Omental fat pad (tissue), 4 donors: ENCODE measurements at places on chromosomes 16 and 17. TPM values are rescaled to one million over a fixed set of nuclear protein-coding genes. Genes with fewer than 3 reads are reported as not detected.

DNA sequence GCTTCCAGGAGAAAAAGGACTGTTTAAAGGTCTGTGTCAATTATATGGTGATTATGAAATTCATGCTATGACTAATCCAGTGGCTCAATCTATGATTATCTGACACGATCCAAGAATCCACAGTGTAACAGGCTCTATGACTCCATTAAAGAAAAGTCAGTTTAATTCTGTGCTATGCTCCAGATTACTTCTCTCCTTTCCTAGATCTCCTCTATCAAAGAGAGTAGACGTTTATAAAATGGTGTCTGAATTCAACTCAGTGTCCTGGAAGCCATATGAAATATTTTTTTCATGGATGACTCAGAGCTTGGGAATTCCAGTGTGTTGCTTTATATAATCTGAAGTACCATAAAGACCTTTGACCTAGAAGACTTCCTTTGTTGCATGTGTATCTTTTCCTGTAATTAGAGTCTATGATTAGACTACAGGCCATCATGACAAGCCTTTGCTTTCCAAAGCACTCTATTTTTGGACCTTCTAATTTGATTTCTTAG lies 27.0 kb upstream of the NF1 start:
- DNase-seq, result no peak

Gene CACNA1G
- 0.63 TPM for total RNA-seq

DNA sequence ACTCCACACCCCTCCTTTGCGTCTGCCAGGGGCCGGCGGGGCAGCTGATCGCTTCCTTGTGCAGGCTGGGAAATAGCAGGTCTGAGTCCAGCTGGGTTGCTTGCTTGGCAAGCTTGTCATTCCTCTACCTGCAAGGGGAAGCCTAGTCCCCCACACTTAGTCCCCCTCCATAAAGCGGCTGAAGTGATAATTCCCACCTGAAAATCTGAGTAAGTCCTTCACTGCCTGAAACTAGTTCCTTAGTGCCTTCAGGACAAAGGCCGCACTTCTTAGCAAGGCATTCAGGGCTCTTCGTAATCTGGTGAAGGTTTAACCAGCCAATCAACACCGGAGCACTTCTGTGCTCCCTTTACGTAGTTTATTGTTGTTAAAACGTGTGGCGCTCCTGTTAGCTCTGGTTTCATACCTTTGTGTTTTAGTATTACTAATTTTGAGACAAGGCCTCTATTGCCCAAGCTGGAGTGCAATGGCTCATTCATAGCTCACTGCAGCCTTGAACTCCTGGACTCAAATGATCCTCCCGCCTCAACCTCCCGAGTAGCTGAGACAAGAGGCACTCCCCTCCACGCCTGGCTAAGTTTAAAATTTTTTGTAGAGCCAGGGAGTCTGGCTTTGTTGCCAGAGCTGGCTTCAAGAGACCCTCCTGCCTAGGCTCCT lies 817 bp downstream of the PSKH1 start:
- no peak for DNase-seq

Gene CACNG3
- not detected for total RNA-seq

Gene C17orf100
- 0.56 TPM for total RNA-seq

Gene TELO2
- total RNA-seq, result 38.5 TPM

Gene FDXR
- total RNA-seq, result 4.9 TPM

Gene RAB37
- total RNA-seq, result 1.9 TPM

DNA sequence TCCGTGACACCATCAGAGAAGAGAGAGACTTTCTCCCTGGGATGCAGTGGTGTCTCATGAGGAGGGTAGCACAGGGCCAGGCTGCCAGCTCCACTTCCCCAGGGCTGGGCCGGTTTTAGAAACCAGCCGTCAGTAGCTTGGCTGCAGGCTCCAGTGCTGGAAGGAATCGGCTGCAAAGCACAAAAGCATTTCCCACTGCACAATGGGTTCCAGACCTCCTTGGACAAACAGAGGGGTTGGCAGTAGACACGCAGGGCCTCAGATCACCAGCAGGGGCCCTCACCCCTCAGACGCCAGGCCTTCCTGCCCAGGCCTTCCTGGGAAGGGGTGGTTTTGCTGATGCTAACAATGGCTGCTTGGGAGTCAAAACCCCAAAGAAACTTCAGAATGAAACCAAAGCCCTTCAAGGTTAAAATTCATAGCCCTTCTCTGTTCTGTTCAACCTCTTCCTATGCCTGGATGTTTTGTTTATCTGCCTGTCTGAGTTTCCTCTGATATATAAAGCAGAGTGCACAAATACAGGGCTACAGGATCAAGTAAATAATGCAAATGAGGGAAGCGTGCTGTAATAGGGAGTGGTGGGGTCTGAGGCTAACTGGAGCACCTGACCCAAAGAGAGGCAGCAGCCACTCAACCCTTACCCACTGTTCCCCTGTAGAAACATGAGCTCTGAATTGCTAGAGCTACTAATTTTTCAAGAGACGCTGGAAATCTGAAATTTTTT lies 26.2 kb downstream of the TEKT5 start:
- DNase-seq, result no peak

GRCh38 chr17:74206332-74206818 lies 2.9 kb downstream of the RPL38 start:
- DNase-seq, result no peak

DNA sequence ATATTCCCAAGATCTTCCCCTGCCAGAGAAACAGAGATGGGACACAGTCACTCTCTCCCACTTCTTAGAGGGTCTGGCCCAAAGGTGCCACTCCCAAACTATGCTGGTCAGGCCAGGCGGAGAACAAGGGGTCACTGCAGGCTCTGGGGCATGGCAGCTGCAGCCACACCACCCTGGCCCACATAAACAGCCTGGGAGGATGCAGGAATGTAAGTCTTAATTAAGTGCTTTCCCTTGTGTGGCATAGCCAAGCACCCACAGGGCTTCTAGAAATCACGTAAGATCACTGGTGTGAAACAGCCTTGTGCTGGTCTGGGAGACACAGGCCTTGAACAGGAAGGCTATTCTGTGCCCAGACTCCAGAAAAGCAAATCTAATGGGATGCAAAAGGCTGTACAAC lies 31.5 kb downstream of the ABCC12 start:
- no peak for DNase-seq

- DNase-seq, result no peak
Observed at GRCh38 chr17:18225642-18226283, 328 bp downstream of the LLGL1 start.

Gene SOCS1
- 6.5 TPM for total RNA-seq

- DNase-seq, result no peak
Observed at GRCh38 chr16:57343221-57343620, 15.4 kb upstream of the CCL22 start.

Gene HCRT
- not detected for total RNA-seq

Gene C16orf95
- 1.6 TPM for total RNA-seq

DNA sequence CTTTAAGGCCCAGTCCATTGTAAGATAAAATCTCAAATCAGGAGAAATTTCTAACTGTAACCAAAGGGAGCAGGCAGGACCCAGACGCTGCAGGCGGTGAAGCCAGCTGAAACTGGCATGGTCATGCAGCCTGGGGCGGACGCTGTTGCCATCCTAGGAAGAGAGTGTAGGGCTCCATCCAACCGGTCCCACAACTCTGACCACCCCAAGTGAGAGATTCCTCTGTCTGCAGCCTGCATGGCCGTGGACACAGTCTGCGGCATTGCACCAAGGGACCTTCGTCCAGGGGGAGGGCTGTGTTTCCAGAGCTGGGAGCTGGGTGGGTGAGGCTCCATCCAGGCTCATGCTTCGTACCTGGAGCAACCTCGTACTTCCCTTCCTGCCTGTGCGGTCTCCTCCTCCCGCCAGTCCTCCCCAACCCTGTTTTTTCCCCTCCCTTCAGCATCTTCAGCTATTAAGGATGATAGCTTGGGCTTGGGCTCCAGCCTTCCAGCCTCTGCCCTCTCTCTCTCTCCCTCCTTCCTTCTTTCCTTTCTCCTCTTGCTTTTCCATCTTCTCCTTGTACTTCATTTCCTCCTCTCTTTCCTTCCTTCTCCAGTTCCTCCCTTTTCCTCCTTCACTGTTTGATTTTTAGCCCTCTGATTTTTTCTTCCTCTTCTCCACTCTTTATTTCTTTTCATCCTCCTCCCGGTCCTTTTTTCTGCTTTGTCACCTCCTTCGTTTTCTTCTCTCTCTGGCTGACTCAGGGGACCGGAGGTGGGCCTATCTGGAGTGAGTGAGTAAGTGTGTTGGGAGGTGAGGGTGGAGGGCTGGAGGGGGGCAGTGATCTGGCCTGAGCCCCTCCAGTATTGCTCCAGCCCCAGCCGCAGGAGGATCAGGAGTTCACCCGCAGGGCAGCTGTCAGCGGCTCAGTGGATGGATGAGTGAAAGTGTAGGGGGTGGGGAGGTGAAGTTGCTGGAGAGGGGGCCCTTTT lies 17.0 kb upstream of the LHX1 start:
- no peak for DNase-seq

- no peak for DNase-seq
Observed at GRCh38 chr16:63617990-63618763, 1503.7 kb downstream of the CDH11 start.

DNA sequence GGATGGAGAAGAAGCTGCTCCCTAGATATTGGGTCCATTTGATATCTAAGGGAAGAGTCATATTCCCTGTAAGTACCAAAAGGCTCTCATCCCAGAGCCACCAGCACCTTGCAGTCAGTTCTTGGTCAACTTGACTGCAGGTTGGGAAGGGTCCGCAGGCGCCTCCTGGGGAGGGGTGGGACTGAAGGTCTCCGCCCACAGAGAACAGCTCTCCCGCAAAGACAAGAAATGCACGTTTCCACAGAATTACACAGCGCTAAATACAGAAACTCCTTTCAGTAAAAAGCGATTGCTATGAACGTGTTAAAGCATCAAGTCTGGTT lies 864 bp upstream of the CTCF start:
- no peak for DNase-seq

GRCh38 chr17:81991684-81992305 lies 14.4 kb downstream of the ASPSCR1 start:
- no peak for DNase-seq

DNA sequence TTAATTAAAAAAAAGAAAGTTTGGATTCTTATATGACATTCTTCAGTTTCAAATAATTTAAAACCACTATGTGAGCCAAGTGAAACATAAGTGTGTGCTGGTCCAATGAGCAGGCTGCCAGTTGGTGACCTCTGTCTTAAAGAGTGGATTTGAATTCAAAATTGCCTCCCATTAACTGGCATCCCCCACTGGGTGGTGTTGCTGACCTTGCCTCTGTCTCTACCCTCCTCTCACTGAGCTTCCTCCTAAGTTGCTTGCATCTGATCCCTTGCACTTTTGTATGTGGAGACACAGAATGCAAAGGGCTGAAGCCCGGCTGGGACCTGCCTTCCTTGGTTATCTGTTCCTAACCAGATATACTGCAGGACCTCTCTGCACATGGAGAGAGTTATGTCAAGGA lies 160.6 kb downstream of the CYLD start:
- DNase-seq, result no peak

Gene KRTAP4-4
- not detected for total RNA-seq

DNA sequence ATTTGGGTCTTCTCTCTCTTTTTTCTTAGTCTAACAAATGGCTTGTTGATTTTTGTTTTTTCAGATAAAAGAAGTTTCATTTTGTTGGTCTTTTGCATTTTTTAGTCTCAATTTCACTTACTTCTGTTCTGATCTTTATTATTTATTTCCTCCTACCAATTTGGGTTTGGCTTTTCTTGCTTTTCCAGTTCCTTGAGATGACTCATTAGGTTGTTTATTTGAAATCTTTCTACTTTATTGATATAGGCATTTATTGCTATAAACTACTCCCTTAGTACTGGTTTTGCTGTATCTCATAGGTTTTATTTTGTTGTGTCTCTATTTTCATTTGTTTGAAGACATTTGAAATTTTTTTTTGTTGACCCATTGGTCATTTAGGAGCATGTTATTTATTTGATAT lies 152.2 kb upstream of the MPHOSPH6 start:
- DNase-seq, result no peak

Gene CCDC40
- total RNA-seq, result 3.5 TPM

DNA sequence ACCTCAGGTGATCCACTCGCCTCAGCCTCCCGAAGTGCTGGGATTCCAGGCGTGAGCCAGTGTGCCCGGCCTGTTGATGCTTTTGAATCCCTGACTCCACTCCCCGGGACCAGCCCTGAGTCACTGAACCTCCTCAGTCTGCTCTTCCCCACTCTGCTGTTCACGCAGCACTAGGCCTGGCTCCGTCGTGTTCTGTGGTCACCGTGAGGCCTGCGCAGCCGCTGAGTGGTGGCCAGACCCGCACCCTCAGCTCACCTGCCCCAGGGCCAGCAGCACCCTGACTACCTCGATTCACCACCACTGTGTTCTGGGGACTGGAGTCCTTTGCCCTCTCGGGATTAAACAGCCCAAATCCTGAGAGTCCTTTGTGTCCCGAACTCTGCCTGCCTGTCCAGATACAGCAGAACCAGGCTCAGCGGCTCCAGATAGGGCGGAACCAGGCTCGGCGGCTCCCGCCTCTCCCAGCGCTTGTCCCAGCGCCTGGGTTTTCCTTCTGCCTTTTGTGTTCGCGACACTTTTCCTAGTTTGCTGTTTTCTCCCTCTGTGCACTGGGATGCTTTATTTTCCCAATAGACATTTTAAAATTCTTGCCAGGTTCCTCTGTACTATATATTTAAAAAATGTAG lies 58.6 kb upstream of the ENDOV start:
- DNase-seq, result no peak
